Hematopoietic multipotent progenitor cell treated with erythropoietin and hydrocortisone succinate and interleukin-3 and kit ligand, for 17 days (in vitro differentiated cells): ENCODE measurements at places on chromosomes 7 and 10.

DNA sequence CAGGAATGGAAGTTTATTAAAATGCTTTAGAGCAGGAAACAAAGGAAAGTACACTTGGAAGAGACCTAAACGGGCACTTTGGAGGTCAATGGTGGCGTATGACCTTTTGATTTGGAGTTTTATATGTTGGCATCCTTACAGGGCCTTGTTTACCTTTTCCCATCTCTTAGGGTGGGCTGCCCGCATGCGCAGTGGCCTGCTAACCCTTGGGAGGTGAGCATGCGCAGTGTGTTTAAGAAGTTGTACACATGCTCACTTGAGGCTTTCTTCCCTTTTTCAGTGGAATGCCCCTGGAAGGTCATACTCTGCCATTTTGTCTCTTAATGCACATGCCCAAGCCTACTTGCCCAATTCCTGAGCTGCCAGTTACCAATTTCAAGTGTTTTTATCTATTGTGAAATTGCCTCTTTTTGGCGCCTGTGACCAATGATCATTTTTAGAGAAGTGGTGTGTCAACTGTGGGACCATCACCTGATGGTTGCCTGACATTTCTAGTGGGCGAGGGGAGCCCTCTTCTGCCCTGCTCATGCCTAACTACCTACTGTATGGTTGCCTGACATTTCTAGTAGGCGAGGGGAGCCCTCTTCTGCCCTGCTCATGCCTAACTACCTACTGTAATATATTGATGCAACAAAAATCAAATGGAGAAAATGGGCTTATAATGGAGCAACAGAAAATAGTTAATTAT, 138.0 kb downstream of the PPP1R9A start:
- DNase-seq, result no peak

DNA sequence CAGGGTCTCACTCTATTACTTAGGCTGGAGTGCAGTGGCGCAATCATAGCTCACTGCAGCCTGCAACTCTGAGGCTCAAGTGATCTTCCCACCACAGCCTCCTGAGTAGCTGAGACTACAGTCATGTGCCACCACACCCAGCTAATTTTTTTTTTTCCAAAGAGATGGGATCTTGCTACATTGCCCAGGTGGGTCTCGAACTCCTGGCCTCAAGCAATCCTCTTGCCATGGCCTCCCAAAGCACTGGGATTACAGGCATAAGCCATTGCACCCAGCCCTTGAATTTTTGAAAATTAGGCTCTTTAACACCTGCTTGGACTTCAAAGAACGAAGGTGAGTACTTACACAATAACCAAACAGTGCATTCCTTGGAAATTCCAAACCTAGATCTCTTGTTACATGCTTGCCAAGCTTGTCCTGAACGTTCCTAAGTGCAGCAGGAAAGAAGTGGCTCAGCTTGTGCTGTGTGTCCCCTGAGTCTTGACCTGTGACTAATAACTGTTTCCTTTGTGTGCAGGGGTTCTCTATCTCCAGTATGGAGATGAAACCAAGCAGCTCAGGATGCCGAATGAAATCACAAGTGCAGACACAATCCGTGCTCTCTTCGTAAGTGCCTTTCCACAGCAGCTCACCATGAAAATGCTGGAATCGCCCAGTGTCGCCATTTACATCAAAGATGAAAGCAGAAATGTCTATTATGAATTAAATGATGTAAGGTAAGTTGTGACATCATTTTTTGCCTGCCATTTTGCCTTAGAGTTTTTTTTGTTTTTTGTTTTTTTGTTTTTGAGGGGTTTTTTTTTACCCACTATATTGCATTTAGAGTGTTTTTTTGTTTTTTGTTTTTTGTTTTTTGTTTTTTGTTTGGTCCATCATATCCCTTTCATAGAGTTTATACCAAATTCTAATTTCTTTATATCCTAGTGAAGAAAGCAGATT, 223.8 kb downstream of the KIAA1217 start:
- DNase-seq, result no peak

- DNase-seq, result no peak
Measured at GRCh38 chr7:82559193-82559805, 115.7 kb upstream of the CACNA2D1 start.

DNA sequence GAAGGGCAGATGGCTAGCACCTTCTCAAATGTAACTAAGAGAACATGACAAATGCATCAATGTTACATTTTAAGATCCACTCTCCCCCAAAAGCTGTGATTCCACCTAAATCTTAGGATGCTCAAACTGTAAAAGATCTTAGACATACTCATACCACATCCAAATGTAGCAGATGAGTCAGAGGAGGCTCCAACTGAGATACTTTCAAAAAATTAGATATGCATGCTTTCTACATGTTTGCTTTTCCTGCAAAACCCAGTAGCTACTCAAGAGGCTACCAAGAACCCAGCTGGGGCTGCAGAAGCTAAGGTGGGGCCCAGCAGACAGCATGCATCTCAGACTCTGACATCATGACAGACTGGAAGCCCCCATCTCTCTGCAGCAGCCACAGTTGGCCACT, 31.4 kb upstream of the FRMD4A start:
- DNase-seq, result no peak

DNA sequence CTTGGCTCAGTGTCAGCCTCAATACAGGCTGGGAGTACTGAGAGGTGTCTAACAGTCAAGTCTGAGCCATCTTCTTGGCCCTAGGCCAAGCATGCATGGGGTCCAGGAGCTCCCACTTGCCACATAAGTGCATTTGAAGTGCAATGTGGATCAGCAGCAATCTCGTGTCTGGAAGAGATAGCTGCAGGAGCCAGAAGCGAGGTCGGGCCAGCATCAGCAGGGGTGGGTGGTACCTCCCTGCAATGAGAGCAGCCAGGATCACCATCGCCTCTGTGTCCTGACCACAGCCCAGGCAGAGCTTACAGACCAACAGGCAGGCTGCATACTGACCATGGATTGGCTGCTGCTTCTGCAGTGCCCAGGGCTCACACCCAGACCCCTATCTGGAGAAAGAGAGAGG, 83.0 kb upstream of the CXCL12 start:
- no peak for DNase-seq

DNA sequence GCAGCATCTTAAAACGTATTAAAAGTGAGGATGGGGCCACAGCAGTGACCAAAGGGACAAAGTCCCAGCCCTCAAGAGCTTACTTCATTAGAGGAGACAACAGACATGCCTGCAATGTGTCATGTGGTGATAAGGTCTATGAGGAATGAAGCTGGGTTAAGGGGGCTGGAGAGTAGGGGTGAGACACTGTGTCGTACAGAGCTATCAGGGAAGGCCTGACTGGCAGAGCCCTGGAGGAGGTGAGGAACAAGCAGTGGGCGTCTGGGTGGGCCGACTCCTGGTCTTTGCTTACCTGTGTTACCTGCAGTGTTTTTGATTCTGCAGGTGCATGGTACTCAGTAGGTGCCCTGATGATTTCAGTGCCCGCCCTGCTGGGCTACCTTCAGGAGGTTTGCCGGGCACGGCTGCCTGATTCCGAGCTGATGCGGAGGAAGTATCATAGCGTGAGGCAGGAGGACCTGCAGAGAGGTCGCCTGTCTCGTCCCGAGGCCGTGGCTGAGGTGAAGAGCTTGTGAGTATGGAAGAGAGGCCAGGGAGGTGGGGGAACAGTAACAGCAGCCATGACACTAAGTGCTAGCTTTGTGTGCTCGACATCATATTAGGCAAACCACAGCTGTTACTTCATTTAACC, 7.6 kb downstream of the ZFYVE27 start:
- DNase-seq, result peak; percentile 46

- no peak for DNase-seq
Measured at GRCh38 chr10:69405221-69405620, 11.5 kb downstream of the TACR2 start.

- DNase-seq, result no peak
Measured at GRCh38 chr7:128100949-128101713, 69.9 kb upstream of the LRRC4 start.

- DNase-seq, result no peak
Measured at GRCh38 chr7:139640681-139641080, 117.2 kb downstream of the CLEC2L start.

GRCh38 chr10:60644436-60645130, 133.7 kb upstream of the CDK1 start:
- DNase-seq, result no peak

DNA sequence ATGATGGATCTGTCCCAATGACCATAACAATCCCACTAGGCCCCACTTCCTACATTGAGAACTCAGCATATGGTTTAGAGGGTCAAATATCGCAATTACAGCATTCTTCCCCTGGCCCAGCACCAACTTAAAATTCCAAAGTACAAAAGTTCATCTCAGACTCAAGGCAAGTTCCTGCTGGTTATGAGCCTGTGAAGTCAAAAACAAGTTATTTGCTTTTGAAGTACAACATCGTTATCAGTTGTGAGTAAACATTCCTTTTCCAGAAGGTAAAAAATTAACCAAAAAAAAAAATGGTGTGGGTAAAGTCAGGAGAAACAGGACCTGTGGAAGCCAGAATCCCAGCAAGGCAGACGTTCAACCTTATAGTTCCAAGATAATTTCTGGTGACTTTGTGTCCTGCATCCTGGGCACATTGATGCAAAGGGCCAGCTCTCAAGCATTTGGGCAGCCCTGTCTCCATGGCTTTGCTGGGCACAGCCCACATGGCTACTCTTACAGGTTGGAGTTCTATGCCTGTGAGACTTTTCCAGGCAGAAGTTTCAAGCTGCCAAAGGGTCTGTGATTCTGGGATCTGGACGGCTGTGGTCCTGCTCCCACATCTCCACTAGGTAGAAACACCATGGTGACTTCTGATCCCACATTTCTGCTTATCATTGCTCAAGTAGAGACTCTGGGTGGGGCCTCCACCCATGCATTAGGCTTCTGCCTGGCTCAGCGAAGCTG, 37.5 kb downstream of the AKR1C8 start:
- DNase-seq, result no peak

GRCh38 chr10:24382979-24383663, 174.2 kb downstream of the KIAA1217 start:
- no peak for DNase-seq

DNA sequence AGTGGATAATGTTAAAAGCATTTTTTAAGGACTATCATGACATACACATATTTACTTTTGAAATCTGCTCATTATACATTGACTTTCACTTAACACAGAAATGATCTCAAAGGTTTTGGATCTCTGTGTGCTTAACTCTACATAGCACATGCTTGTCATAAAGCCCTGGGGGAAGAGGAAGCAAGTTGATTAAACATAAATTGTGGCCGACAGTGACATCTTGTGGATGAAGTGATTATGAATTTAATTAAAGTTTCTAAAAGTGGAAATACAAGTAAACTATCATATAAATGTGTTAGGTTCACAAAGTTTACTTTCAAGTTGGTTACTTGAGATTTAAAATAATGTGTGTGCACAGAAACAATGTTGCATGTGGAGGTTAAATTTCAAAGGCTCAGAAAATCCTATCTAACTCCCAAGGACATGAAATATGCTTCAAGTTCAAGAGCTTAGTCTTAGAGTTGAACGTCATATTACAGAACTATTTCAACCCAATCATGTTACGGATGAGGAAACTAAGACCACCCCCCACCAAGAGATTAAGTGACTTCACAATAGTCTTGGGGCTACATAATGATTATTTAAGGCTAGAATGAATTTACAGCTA, 1247.8 kb downstream of the GATA3 start:
- DNase-seq, result no peak

DNA sequence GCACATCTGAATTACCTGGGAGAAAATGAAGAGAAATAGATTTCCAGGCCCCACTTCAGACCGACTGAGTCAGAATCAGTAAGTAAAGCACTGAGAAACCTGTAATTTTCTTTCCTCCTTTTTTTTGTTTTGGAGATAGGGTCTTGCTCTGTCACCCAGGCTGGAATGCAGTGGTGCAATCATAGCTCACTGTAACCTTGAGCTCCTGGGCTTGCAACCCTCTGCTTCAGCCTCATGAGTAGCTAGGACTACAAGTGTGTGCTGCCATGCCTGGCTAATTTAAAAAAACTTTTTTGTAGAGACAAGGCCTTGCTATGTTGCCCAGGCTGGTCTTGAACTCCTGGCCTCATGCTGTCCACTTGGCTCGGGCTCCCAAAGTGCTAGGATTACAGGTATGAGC, 260.2 kb downstream of the STK31 start:
- DNase-seq, result no peak

- DNase-seq, result no peak
Measured at GRCh38 chr10:95035332-95036295, 33.7 kb downstream of the CYP2C8 start.

DNA sequence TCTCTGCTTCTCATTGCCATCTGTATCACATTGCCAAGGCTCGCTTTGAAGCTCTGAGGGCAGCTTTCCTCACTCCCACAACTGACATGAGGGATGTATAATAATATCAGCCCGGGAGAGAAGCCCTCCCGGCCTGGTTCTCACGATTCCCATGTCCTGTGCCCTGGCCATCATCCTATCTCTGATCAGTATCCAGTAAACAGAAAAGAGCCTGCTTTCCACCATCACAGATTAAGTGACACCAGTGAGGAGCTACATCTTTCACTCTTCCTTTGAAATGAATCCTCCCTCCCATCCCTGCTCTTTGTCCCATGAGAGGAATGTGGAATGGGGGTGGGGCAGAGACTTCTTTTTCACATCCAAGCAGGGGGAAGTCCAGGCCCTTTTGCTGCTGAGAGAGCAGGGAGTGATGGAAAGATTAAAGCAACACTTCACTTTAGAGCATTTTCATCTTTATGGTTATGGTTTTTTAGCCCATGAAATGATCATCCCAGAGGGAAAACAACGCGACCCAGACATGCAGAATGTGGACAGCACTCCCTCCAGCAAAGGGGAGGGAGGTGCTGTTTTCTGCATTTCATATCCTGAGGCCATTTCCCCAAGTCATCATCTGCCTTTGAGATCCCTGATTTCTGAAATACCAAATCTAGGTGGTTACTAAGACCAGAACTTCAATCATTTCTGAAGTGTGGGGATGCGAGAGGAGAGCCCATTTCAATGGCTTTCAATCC, 84.6 kb upstream of the LYZL1 start:
- DNase-seq, result no peak

- DNase-seq, result no peak
Measured at GRCh38 chr10:18313140-18313530, 172.9 kb downstream of the CACNB2 start.

DNA sequence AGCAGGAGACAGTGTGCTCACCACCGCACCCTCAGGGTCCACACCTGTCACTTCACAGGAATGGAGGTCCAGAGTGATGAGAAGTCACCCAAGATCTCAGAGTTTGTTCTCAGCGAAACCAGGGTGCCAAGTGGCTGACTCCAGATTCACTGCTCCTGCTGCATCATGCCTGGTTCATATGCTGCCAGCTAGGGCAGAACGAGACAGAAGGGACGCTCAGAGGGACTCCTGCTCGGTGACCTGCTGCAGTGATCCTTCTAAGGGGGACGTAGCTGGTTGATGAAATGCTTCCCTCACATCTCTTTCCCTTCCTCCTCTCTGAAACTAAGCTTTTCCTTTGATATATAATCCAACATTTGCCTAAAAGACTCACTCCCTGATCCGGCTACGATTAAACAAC, 248.5 kb downstream of the SFMBT2 start:
- no peak for DNase-seq
